Stimulated activated CD4-positive, alpha-beta T cell treated with anti-CD3 and anti-CD28 coated beads, TNF-alpha, amount 100 ng/mL, for 1 hour (primary cell): ENCODE measurements at places on chromosomes 12 and 14.

GRCh38 chr12:31620311-31620710, 29.4 kb upstream of the DENND5B start:
- no peak for DNase-seq

DNA sequence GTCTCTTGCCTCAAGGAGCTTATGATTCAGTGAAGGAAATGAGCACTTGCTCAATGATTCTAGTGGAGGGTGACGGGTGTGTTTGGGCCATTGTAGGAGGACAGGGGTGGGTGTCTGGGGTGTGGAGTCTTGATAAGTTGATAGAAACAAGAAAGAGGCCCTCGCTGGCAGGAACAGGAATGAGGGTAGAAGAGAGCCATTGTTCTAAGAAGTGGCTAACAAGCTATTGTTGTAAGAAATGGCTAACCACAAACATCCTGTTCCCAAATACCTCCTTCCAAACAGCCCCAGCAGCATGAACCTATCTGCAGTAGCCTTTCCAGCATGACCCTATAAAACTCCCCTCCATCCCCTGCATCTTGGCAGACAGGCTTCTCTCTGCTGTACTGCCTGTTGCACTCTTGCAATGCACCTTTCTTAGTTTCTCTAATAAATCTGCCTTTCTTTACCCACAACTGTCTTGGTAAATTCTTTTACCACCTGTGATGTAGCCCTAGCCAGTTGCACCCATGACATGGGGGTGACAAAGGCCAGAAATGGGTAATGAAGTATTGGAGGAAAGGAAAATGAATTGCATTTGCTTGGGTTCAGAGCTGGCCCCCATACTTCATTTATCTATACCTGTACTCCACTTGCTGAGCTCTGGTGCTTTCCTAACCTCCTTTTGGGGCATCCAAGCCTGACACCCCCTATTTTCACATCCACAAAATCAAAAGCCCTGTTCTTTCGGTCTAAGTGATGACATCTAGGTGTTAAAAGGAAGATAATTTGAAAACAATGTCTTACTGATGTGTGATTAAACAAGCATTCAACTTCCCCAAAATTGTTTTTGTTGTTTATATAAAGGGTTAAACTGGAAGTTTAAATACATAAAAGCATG, 389.1 kb downstream of the GRIN2B start:
- no peak for DNase-seq

GRCh38 chr14:63717702-63718101, 10.2 kb downstream of the SGPP1 start:
- no peak for DNase-seq

DNA sequence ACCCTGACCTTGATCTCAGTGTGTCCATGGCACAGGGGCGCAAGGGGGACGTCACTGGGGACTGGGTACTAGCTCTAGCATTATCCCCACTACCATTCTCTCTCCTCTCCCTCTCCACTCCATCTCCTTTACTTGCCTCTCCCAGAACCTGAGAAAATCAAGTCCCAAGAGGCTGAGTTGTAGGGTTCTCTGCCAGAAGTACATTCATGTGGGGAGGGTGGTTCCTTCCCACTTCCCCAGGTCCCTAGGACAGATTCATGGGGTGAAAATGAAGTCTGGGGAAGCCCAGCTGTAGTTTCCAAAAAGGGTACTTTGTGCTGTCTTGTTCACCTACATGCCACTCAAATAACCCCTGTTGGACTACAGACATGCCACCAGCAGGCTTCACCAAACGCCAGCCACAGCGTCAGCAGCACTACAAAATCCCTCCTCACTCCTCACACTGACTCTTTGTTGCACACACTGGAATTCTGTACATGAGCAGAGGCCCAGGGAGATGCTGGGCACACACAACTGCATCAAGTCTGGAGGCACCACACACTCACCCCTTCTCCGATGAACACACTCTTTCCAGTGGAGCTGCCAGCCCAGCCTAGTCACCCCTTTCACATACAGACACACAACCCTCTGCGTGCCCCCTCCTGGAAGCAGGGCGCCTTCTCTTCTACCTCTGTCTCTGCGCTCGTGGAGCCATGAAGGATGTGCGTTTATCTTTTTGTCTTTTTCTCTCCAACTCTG, 6.9 kb downstream of the RARG start:
- DNase-seq = no peak

GRCh38 chr12:55724226-55724939, 4.2 kb downstream of the RDH5 start:
- peak; percentile 35 for DNase-seq

DNA sequence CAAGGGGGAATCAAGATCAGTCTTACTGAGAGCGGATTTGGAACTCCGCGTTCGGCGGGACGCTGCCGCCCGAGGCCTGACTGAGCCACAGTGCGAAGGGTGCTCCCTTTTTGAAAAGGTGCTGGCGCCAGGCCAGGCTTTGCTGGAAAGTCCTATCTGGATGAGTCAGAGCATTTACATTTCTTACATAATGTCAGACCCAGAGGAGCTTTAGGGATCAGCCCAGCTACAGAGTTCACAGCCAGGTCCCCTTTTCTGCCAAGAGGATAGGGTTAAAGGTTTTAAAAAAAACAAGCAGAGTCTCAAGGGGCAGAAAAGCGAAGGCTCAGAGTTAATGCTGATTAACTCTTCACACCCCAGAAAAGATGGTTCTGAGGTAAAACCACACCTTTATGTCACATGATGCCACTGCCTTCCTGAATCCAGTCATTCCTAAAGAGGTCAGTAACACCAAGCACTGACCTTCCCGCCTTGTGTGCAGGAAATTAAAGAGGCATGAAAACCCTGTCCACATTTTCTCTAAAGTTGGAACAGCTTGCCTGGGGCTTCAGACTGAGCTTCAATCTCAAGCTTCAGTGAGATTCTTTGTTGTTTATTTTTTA, 11.7 kb upstream of the FBXL14 start:
- peak; percentile 76 for DNase-seq

- DNase-seq = peak; percentile 34
Measured at GRCh38 chr14:68627868-68628604, 164.8 kb downstream of the ZFP36L1 start.

DNA sequence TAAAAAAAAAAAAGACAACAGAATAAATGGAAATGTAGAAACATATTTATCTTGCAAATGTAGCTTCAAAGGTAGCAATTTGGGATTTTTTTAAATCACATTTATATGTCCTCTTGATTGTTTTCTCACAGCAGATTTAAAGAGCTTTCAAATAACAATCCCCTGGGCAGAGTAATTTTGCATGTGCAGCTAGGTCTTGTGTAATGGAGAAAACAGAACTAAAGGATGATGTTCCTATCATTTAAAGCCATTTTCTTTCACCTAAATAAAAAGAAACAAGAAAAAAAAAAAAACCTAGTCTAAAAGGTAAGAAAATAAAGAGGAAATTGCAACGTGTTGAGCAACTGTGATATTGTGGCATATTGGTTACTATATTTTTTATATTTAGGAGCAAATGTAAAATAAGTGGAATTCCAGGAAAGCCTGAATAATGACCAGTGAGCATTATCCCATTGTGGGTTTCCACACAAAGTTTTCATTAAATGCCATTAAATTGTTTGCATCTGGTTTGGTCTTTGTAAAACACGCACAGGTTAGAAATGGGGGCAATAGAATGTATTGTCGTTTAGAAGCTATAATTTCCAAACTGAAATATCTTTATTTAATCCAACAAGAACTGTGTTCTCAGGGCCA, 215.6 kb downstream of the SLC6A15 start:
- no peak for DNase-seq
